Activated CD4-positive, alpha-beta T cell treated with anti-CD3 and anti-CD28 coated beads for 36 hours (primary cell): ENCODE measurements at places on chromosomes 13 and 19. TPM values are rescaled to one million over a fixed set of nuclear protein-coding genes. Genes with fewer than 3 reads are reported as not detected.

DNA sequence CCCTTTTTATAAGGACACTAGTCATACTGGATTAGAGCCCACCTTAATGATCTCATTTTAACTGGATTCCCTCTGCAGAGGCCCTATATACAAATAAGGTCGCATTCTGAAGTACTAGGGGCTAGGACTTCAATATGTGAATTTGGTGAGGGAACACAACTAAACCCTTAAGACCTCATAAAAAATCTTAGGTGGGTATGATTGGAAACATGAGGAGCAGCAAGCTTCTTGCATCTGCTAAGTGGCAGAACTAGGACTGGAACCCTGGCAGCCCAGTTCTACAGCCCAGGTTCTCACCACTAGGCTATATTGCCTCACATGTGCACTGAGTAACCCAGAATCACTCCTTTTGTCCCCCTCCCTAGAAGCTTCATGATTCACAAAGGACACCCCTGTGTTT lies 17.1 kb upstream of the GRWD1 start:
- no peak for DNase-seq

- no peak for DNase-seq
These were observed 7.9 kb upstream of the ZNF626 start for GRCh38 chr19:20669263-20669662.

- no peak for DNase-seq
These were observed 417.1 kb downstream of the LMO7 start for GRCh38 chr13:76053181-76053580.

DNA sequence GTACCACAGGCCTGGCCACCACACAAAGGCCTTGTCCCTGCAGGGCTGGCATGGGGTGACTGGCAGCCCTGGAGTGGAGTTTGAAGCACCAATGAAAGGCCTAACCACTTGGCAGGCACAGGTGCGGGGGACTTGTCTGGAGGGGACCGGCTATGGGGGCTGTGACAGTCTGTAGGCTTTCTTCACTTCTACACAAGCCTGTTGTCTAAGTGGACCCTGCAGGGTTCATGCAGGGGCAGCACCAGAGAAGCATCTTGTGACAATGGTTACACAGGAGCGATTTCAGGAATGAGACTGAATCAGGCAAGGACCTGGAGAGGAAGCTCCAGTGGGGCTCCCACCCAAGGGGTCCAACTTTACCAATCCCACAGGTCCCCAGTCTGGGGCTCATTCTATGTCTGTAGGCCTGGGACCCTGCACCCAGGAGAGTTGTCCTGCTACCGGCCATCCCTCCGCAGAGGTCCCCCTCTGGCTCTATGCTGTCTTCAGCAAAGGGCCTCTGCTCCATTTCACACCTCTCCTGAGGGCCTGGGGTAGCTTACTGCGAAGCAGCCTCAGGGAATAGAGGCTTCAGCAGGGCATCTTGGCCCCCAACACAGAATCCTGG lies 2.3 kb upstream of the ZNF837 start:
- no peak for DNase-seq

Gene KLF1
- 0.37 TPM for total RNA-seq

Gene TNFRSF19
- not detected for total RNA-seq

DNA sequence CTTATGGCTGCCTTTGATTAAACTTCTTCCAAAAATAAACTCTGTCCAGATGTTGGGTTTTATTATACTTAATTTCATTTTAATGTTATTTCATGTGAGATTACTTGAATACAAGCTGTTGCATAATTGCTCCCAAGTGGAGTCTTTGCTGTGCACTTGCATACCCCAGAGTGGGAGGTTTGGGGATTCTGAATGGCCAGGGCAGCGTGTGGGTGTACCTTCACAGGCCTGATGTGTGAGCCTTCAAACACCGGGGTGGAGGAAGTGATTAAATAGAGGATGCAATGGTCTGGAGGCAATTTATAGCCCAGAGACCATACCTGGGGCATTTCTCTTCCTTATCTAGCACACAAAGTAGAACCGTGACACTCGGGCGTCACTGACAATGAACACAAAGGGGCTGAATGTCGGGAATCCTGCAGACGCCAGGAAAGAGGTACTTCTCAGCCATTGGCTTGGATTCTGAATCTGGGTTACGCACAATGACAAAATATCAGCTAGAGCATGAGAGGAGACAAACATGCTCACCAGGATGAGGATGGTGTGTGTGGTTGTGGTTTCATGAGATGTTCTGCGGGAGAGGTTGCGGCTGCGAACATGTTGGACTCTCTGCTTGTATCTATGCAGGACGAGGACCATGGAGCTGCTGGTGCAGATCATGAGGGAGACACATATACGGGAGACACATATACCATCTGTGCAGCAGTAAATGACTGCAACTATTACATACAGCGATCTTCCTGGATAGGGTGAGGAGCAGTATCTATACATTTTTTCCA lies 7.1 kb upstream of the LILRA5 start:
- DNase-seq: no peak

DNA sequence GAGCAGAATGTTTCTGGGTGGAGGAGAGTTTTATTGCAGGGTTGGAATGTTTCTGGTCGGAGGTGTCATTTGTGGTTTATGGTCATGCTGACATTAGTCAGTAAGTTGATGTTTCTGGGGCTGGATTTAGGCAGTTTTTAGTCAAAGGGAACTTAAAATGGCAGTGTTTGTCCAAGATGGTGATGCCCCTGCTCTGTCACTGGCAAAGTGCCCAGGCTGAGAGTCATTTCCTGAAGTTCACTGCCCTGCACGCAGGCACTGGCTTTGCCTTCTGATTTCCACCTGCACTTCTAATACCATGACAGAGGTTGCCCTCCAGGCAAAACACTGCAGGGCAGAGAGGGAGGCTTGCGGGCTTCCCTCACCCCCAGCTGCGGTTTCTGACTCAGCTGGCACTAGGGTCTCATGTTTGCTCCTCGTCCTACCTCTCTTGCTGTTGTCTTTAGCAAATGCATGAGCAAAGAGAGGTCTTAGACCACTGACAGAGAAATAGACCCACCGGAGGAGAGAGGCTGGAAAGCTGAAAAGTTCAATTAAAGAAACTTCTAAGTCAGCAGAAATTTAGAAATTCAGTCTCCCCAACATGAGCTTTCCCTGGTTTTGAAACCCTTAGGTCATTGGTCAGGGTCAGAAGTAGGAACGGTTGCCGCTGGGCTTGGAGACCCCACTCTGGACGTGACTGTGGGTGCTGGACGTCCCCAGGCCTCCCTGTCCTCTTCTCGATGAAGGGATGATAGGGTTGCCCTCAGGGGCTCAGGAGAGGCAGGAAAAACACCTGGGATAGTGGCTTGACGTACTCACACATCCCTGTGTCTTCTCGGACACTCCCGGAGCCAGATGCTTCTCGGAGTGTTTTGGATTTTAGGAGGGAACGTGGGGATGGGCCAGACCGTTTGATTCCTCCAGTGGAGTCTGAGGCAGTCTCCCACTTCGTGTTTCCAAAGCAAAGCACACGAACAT lies 26.3 kb downstream of the TMEM255B start:
- DNase-seq: peak; percentile 66

DNA sequence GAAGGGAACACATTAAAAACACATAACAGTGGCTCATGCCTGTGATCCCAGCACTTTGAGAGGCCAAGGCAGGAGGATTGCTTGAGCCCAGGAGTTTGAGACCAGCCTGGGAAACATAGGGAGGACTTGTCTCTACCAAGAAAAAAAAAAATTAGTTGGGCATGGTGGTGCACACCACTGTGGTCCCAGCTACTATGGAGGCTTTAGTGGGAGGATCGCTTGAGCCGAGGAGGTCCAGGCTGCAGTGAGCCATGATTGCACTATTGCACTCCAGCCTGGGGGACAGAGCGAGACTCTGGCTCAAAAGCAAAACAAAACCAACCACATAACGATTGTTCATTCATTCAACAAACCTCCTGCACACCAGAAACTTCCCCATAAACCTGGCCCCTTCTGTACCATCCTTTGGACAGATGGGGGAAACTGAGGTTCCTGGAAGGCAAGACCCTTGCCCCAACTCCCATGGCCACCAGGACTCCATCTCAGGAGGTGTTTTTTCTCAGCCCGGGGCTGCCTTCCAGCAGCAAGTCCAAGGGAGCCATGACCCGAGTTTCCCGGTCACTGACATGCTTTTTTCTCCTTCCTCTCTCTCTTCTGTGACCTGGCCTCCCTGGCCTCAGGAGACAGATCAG lies 4.3 kb downstream of the FOSB start:
- DNase-seq: no peak

DNA sequence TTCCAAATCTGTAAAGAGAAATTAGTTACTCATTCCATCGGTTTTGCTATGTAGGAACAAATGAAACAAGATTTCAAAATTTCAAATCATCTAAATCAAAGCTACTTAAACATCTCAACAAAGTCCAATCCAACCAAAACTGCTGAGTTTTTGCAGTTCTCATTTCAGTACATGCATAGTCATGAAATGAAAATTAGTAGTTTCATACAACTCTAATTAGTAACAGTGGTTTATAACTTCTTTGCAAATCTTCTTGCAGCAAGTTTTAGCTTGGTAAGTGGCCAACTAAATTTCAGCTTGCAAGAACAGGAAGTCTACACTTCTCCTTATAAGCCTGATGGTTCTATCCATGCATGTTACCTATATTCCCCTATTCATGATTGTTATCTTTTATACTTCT lies 75.6 kb downstream of the SPRY2 start:
- DNase-seq: no peak

Gene TMC4
- 0.39 TPM for total RNA-seq

DNA sequence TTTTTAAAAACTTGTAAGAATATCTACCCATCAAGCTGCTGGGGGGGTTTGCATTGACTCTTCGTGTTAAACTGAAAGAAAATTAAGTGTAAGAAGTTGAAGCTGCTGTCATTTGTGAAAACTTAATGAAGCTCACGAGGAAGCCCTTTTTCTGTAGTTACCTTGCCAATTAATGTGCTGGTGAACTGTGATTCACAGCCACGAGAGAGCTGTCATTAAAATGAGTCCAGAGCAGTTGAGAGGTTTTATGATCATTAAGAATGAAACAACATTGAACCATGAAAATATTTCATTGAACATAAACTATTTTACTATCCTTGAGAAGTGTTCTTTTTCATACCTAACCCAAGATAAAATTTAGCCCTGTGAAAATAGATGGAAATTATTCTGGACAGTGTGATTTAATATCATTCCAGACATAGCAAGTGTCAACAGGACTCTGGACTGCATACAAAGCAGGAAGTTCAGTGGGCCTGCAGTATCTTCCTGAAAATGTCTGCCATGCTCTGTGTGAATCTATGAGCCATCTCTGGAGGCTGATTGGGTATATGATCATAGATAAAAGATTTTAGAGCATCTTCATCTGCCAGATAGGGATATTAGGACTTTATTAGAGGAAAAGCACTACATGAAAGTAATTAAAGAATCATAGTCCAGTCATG lies 53.8 kb downstream of the DPY19L3 start:
- DNase-seq: no peak

Gene TFDP1
- 159 TPM for total RNA-seq

- no peak for DNase-seq
These were observed 221.7 kb upstream of the SPRY2 start for GRCh38 chr13:80562433-80563156.

Gene U2AF1L4
- 37.5 TPM for total RNA-seq

Gene BRME1
- total RNA-seq: 5.5 TPM

DNA sequence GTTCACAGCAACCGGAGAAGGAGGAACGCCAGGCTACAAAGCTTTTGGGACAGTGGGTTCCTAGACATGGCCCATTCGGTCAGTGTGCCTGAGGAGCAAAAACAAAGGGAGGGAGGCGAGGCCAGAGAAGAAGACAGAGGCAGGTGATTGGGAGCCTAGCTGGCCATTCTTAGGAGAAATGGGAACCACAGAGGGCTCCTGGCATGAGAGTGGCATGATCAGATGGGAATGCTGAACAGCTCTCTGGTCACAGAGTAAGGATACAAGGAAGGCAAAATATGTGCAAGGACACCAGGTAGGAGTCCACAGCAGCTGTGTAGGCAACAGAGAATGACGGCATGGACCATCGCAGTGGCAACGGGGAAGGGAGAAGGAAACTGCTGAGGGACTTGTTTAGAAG lies 82.4 kb downstream of the EFNB2 start:
- DNase-seq: no peak

Gene KIR2DL4
- not detected for total RNA-seq

- DNase-seq: no peak
These were observed 236.4 kb downstream of the ATP8A2 start for GRCh38 chr13:25608181-25608580.
